ENCODE measurements at places on chromosomes 2 and 18.

GRCh38 chr2:105708697-105709096 is 36.0 kb upstream of the NCK2 start:
- DNase-seq = no peak

DNA sequence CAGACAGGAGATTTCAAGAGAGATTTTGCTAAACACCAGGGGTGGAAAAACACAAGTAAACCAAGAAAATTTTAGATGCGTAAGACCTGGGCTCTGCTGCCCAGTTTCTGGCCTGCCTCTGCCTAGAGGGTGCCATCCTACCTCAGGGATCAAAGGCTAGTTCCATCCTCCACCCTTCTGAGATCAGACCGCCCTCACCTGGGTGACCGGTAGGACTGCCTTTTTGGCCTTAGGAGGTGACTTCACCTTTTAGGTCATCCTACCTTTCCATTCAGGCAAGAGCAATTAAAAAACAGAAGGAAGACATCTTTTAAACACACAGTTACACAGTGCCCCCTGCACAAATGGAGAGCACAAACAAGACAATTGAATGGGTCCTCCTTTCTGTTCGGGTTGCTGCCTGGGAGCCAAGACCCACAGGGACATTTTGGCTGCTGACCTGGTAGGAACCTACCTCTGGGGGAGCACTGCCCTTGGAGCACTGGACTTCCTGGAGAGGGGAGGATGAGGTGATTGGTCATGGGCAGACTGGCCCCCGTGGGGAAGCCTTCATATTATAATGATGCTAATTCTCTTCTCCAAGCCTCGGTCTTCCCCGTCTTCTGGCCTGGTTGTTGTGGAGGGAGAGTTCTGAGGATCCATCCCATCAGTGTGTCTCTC is 3.1 kb downstream of the PSD4 start:
- no peak for DNase-seq

DNA sequence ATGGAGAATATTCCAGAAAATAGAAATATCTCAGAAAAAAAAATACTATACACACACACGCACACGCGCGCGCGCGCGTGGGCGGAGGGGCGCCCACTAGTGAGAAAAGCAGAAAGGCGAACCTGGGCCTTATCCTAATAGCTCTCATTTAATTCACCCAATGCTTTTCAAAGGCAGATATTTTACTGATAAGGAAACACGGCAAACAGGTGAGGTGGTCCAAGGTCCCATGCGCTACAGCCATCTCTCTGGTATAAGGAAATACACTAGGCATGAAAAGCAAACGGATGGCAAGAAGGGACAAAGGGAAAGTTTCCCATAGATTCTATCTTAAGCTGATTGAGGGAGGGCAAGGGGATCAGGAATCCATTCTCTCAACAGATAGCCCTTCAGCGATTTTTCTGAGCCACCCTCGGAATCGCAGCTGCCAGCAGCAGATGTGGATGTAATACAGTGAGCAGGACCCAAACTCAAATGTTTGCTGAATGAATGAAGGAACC is 136.7 kb downstream of the TMEM247 start:
- no peak for DNase-seq

DNA sequence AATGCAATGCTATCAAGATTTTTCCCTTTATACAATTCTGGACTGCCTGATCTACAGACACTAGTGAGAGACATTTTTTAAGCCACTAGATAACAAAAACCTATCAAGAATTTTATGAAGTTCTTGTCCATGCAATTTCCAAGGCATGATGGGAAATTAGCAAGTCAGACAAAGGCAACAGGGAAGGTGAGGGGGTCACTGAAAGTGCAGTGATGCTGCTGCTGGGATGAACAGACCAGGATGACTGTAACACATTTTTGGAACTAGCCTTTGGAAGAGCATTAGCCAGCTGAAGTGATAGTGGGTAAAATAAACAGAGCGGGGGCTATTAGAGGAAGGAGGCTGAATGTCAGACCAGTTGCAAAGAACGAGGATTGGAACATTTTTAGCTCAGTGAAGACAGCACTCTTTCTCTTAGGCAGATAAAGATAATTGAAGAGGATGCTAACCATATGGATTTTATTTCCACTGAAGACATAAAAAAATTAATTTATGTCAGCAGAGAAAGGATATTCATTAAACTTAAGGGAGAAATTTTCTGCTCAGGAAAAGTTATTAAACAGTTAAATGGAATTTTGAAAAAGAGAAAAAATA is 17.9 kb downstream of the NRXN1 start:
- DNase-seq = no peak

DNA sequence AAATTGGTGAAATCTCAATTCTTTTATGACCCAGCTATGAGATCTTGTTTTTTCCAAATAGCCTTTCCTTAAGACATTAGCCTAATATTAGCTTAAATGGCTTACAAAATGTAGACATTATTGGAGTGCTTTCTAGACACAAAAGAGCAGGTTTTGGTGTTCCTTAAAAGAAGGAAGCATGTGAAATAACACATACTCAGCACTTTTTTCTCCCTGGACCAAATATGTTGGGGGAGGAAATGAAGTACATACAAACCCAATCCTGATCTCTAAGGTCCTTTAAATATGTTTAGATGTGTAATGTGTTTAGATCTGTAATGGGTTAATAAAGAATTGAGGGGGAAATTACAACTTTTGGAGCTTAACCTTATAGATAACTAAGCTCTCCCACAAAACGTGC is 3.4 kb upstream of the ZDBF2 start:
- no peak for DNase-seq

DNA sequence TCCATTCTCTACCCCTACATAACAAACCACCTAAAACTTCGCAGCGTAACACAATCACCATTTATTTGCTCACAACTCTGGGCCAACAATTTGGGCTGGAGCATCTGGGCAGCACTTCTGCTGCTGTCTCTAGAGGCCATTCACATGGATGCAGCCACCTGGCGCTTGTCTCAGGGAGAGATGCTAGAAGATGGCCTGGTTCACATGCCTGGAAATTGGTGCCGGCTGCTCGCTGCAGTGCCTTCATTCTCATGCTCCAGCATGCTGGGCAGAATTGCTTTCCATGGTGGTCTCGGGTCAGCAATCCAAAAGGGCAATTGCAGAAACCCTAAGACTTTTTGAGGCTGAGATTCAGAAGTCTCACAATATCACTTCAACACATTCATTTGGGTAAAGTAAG is 157.4 kb downstream of the SUCLG1 start:
- no peak for DNase-seq

DNA sequence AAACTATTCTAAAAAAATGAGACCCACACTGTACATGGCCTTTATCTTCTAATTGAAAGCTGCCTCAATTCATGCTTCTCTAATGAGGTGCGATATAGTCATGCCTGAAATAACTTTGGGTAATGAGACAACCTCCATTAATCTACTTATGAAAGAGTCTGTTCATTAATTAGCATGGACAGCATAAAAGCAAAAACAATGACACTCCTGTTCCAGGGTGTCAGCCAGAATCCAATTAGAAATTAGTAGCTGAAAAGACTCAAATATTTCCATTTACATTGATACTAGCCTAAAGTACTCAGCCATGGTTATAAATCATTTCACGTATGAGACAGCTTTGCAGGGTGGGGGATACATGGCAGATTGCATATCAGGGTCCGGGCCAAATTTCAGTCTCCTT is 288.7 kb downstream of the AKAIN1 start:
- no peak for DNase-seq
